Activated CD8-positive, alpha-beta T cell treated with anti-CD3 and anti-CD28 coated beads, Interleukin-2, amount 10 ng/mL, durations not matched to agents 7 days and 5 days (primary cell): ENCODE measurements at places on chromosomes 3 and 15.

- no peak for DNase-seq
These were observed 4.2 kb downstream of the SCN10A start for GRCh38 chr3:38811822-38812221.

DNA sequence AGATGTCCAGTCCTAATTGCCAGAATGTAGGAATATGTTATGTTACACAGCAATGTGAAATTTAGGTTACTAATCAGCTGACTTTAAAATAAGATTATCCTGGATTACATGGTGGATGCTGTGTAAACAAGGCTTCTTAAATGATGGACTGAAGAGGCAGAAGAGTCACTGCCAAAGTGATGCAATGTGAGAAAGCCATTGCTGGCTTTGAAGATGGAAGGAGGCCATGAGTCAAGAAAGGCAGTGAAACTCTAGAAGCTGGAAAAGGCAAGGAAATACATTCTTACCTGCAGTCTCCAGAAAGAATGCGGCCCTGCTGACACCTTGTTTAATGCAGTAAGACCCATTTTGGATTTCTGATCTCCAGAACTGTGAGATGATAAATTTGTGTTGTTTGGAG lies 179.1 kb upstream of the ZPLD1 start:
- DNase-seq: no peak

DNA sequence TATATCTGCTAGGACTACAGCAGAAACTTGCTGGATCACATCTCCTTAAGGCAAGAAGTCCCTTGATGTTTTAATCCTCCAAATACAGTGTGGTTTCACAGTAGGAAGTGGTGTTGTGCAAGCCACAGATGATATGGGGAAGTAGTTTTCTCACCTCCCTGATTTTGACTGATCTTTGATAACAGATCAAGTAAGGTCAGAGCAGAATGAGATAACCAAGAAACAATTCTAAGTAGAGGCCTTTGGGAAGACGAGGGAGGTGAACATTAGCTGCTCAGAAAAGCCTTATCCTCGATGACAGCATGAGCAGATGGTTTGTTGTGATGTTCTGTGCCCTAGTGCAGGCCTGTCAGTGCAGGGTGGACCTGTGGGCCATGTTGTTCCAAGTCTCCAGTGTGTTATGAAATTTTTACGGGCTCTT lies 61.3 kb downstream of the RIOX2 start:
- peak; percentile 45 for DNase-seq

GRCh38 chr3:32176989-32177701 lies 61.3 kb upstream of the CMTM8 start:
- DNase-seq: peak; percentile 80

- DNase-seq: no peak
These were observed 49.5 kb downstream of the CMC1 start for GRCh38 chr3:28290863-28291300.

GRCh38 chr15:78307976-78308375 lies 8.6 kb upstream of the SKIC8 start:
- DNase-seq: no peak

DNA sequence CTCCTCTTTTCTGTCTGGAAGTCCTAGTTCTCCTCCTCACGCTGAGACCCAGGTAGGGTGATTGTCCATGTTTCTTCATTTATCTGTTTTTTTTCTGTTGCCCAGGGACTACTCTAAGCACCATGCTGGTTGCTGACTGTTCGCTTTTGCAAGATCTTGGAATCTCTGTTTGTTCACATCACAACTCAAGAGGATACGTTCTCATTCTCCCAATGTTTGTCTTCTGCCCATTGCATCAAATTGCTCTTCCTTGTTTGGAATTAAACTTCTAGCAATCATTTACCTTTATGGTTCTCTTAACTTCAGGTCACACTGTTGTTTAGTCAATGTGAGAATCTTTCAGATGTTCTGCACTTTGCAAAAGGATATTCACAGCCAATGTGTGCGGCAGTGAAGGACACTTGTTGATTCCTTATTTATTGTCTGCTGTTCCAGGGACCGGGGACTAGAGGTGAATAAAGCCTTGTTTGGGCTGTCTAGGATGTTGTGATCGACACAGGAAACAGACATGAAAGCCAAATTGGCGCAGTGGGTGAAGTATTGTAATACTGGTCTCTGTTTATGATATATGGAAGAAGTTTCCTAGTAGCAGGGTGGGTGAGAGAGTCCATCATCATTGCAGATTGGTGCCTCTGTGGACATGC lies 24.5 kb downstream of the LPP start:
- no peak for DNase-seq

- no peak for DNase-seq
These were observed 35.3 kb downstream of the TLE3 start for GRCh38 chr15:70062321-70062956.

DNA sequence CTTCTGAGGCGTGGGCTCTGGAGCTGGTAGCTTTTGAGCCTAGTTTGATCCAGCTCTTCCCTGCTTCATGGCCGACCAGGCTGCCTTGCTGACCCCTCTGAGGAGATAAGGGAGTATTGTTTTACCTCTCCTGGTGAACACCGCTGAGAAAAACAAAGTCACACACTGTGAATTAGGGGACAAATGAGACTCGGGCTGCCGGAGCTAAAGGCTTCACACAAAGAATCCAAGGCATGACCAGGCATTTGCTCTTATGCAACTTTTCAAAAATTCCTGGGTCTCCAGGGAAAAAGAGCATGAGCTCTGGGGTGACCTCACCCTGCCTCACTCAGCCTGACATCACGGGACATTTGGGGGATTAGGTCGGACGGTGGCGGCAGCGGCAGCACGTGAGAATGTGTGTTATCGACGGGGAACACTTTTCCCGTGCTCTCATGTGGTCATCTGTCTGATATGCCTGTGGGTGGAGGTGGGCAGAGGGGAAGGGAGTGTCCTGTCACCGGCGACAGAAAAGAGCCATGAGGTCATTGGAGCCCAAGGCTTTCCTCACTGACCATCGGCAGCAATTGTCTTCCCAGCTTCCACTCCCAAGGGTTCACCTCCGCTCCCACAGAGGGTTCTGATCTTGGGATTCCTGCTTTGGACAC lies 61.0 kb downstream of the TMEM44 start:
- no peak for DNase-seq

GRCh38 chr3:4546346-4547178 lies 53.4 kb downstream of the ITPR1 start:
- no peak for DNase-seq
